ENCODE measurements at places on chromosomes 4 and X.

- no peak for DNase-seq
Measured at GRCh38 chr4:7572894-7573293, 138.2 kb upstream of the PSAPL1 start.

GRCh38 chr4:8920969-8921368 is 49.3 kb upstream of the HMX1 start:
- DNase-seq = no peak

DNA sequence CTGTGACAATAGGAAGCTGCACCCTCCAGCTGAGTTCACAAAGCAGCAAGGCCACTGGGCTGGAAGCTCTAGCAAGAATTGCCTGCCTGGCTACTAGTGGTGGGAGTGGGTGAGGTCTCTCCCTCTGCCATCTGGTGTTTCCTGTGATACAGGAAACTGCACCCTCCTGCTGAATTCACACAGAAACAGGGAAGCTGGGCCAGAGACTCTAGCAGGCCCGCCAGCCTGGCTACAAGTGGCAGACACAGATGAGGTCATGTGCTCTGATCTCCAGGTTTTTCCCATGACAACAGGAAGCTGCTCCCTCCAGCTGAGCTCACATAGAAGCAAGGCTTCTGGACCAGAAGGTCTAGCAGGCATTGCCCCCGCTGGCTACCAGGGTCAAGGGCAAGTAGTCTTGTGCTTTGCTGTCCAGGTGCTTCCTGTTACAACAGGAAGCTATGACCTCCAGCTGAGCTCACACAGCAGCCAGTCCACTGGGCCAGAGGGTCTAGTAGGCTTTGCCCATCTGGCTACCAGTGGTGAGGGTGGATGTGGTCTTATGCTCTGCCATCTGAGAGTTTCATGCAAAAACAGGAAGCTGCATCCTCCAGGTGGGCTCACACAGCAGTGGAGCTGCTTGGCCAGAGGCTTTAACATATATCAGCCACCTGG is 41.5 kb upstream of the ZXDA start:
- no peak for DNase-seq

GRCh38 chr4:3160438-3160837 is 86.0 kb downstream of the HTT start:
- DNase-seq = no peak

- DNase-seq = no peak
Measured at GRCh38 chr4:113502476-113502875, 259.1 kb downstream of the CAMK2D start.

DNA sequence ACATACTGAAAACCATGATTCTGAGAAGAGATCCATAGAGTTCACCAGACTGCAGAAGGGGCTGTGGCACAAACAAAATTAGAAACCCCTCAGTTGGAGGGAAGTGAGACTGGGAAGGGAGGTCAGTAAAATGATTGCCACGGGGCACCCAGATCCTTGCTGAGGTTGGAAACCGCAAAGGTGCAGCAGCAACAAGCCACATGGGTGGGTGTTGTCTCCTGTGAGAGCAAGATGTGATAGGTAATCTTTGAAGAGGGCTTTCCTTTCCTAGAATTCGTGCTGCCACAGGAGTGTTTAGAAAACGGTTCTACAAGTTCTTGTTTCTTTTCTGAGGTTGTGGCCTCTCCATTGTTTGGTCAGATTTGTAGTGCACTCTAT is 85.5 kb downstream of the NFKB1 start:
- no peak for DNase-seq

DNA sequence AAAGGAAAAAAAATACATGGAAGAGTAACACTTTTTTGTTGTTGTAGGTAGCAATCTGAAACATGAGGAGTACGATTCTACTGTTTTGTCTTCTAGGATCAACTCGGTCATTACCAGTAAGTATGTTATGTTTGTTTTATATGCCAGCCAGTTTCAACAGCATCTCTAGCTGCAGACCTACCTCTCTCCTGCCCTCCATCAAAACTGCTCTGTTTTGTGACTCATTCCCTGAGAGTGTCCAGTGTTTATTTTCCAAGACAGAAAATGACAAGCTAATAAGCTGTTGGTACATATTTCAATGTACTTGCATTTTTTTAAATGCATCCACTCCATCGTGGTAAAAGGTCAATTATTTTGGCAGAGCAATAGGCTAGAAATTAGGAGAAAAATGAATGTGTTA is 347 bp downstream of the AMTN start:
- no peak for DNase-seq

DNA sequence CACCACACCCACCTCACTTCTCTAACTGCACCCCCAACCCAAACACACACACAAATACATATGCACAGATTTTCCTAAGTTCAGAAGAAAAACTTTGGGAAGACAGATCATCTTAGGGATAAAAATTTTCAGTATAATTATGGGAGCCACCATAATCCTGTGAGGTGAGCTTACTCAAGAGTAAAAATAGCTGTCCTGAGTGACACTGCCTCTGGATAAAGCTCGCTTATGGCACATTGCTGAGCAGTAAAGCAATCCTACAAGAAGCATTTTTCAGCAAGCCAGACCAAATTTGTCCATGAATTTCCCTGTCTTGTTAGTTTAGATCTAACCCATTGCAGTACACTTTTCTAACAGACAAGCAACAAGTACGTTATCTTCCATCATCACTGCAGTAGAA is 83.8 kb downstream of the INPP4B start:
- DNase-seq = no peak

DNA sequence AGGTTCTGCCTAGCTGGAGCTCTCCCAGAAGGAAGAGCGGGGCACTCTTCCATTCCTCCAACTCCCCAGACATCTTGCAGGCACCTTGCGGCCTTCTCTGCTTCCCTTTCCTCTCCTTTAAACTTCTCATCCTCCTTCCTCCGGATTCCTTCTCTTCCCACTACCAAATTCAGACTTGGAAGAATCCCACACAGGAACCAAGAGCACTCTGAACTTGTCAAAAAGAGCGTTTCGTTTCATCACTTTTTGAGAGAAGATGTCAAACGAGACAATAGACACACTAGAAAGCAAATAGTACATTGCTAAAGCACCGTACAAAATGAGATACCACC is 512 bp upstream of the UCP1 start:
- no peak for DNase-seq

GRCh38 chr4:93072292-93072691 is 756.3 kb upstream of the ATOH1 start:
- DNase-seq = no peak

DNA sequence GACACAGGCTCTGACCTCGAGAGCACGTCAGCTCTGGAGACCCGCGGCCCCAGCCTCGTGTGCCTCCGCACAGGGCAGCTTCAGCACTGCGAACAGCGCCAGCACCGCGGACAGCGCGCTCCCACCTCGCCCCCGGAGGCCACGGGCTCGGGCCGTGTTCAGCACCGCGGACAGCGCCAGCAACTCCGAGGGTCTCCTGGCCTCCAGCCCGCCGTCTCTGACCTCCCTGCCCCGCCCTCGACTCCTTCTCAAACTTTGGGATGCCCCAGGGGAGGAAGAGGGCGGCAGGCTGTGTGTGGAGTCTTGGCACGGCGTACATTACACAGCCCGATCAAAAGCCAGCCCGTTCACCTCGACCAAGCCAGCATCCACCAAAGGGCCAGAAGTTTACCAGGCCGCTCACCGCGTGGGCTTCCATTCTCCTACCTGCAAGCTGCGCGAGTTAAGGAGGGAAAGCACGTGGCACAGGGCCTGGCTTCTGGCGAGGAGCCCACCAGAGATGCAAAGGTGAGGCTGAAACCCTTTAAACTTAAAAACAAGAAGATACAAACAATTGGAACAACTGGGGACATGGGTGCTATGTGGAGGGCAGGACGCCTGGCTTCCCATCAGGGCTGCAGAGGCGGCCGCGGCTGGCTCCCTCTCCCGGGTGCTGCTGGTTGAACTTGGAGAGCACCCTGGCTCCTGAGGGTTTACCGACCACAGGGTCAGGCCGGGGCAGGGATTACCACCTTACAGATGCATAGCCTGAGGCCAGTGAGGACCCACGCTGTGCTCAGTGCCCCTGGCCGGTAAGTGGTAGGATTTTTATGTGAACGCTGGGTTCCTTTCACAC is 4.5 kb upstream of the NKX1-1 start:
- DNase-seq = no peak

- no peak for DNase-seq
Measured at GRCh38 chr4:10619220-10619619, 65.3 kb downstream of the CLNK start.

DNA sequence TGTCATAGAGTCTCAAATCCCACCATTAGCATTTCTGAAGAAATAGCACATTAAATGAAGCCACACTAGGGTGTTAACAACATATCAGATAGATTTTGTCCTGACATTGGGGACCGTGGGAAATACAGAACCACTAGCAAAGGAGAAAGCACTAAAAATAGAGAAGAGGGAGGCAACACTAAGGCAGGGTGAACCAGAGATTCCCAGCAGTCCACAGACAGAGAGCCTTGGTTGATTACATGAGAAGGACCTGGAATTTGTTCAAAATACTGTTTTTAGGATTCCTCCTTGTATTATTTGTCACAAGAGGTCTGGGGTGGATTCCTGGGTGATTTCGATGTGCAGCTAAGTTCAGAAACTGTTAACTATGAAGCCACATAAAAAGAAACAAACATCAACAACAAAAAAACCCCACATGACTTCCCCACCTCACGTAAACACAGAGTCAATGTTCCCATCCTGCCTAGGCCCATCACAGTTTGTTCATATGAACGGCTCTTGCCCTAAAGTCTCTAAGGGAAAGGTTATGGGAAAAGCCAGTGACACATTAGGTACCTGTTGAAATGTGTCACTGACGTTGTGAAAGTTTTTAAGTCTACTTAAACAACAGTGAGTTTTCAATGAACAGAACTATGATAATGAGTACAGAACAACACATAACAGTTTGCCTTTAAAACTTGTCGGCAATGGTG is 23.6 kb upstream of the GRSF1 start:
- DNase-seq = no peak

- DNase-seq = no peak
Measured at GRCh38 chrX:9746148-9746888, 19.3 kb downstream of the GPR143 start.

- no peak for DNase-seq
Measured at GRCh38 chrX:117985241-117985640, 131.4 kb downstream of the KLHL13 start.

DNA sequence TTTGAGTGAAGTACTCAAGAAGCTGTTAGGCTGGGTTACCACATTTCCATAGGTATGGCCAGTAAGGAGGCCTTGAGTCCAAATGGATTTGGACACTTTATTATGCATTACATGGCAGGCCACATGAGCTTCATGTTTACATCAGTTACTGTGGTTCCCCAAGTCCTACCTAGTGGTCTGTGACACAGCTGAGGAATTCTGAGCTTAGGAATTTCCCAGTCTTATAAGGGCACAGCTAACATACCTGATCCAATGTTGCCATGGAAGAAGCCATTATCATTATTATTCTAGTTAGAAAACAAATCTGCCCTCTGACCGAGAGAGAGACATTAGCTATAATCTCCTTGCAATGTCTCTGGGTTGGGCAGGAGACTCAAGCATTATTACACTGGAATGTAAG is 174.4 kb upstream of the NUDT10 start:
- no peak for DNase-seq

GRCh38 chrX:12137951-12138360 is 317 bp upstream of the FRMPD4 start:
- DNase-seq = no peak

DNA sequence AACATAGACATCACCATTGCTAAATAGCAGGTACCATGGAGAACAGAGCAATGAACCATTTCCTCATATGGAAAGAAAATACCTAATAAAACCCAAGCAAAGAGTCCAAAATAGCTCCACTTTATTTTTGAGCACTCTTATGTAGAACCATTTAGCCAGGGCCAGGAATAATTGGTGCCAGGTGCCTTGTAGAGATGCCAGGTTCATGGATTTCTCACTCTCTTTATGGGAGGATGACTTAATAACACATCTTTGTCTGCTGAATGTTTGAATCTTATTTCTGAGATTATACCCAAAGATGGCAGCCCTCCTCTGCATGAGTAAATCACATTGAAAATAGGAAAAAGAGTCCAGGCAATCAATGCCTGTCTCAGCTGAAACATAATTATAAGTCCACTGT is 212.3 kb upstream of the SFRP2 start:
- DNase-seq = no peak

- DNase-seq = no peak
Measured at GRCh38 chrX:119121341-119121740, 6.3 kb downstream of the KIAA1210 start.

- DNase-seq = no peak
Measured at GRCh38 chrX:128078545-128078944, 26.3 kb upstream of the ACTRT1 start.

- no peak for DNase-seq
Measured at GRCh38 chr4:1570291-1571164, 113.6 kb downstream of the FAM53A start.

GRCh38 chr4:3475041-3475712 is 12.1 kb downstream of the DOK7 start:
- DNase-seq = no peak

DNA sequence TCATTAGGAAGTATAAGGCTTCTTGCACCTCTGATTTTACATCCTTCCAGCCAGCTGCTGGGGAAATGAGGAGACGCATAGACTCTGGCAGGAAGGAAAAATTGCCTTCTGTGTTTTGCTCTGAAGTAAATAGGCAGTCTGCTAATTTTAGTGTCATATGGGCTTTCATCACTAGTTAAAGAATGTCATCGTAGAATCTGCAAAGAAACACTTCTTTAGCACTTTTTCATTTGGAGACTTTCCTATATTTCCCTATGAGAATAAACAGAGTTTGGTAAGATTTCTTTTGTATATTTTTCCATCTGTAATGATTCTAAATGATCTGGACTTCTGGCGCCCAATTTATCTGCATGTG is 3.3 kb downstream of the ADGRL3 start:
- DNase-seq = no peak

GRCh38 chr4:183254162-183254561 is 65.9 kb downstream of the CLDN22 start:
- DNase-seq = no peak

GRCh38 chr4:5067908-5068307 is 16.6 kb downstream of the STK32B start:
- no peak for DNase-seq

DNA sequence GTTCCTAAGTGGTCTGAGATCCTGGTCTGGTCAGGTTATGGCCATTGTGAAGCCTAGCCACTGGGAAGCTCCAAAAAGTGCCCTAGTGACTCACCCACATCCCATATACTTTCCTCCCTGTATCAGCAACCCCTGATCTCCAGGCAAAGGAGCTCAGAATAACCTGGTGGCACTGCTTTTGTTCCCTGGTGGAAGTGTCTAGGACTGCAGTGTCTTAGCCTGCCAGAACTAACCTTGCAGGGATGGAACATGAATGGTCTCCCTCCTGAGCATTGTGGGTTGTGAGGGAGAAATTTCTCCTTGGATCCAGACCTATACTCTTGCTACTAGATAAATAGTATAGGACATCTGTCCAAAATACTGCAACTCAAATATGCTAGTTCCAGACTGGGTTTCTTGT is 27.9 kb upstream of the WDR1 start:
- no peak for DNase-seq

DNA sequence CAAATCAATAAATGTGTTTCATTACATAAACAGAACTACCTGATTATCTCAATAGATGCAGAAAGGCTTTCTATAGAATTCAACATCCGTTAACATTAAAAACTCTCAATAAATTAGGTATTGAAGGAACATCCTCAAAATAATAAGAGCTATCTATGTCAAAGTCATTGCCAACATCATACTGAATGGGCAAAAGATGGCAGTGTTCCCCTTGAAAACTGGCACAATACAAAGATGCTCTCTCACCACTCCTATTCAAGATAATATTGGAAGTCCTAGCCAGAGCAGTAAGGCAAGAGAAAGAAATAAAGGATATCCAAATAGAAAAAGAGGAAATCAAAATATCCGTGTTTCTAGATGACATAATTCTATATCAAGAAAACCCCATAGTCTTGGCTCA is 466.4 kb downstream of the MAGEE1 start:
- DNase-seq = no peak

All from midbrain (tissue), 1 donor.